Activated CD4-positive, alpha-beta T cell treated with anti-CD3 and anti-CD28 coated beads for 24 hours (primary cell): ENCODE measurements at places on chromosomes 1 and 21.

DNA sequence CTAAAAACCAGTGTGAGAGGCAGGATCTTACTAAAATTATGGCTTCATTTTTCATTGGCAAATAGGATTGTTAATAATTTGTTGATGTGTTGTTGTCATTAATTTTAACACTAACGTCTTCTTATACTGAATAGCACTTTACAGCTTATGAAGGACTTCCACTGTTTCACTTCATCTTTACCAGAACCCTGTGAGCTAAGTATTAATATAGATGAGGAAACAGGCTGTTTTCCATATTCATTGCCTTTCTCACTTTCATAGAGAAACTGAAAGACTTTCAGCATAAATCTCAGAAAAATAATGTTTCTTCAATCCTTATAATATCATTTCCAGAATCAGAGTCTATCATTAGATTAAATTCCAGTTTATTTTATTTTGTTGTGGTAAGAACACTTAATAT lies 8.5 kb downstream of the MAP10 start:
- DNase-seq = no peak

GRCh38 chr21:42843056-42843455 lies 36.3 kb downstream of the WDR4 start:
- DNase-seq = no peak

GRCh38 chr1:227273557-227273956 lies 44.7 kb downstream of the CDC42BPA start:
- no peak for DNase-seq

DNA sequence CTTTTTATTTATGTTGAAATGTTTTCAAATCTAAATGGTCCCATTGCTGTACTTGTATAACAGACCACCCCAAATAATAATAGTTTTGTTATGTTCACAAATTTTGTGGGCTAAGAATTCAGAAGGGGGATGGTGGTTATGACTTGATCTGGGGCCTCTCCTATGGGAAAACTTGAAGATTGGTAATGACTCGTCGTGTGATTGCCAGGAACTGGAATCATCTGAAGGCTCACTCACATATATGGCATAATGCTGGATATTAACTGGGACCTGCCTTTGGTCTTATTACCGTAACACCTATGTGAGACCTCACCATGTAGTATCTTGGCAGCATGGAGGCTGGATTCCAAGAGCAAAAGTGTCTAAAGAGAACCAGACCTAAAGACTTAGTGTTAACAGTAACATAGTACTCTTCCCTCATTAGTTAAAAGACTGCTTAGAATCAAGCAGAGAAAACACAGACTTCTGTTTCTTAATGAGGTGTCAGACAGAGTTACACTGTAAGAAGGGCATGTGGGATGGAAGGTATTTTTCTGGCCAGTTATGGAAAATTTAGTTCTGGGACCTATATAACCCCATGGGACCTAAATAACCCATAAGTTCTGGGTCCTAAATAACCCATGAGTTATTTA lies 11.9 kb downstream of the LYPLAL1 start:
- no peak for DNase-seq

- DNase-seq = no peak
Observed at GRCh38 chr1:193185901-193186731, at the start of gene B3GALT2. B3GALT2 (minus strand) TSS chr1:193186613; CDS start chr1:193181562, 5,051 bp downstream.

DNA sequence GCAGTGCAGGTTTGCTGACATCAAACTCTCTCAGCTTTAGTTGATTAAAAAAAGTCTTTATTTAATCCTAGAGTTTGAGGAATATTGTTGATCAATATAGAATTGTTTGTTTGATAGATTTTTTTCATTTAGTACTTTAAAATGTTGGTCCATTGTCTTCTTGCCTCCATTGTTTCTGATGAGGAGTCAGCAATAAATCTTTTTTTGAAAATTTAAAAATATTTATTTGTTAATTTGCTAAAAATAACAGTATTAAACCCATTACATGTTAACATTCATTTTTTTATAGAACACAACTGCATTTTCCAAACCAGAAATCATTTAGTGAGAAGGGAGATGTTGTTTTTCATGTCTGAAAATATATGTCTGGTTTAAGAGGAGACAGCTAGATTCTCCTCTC lies 173.8 kb upstream of the USP24 start:
- DNase-seq = no peak

- DNase-seq = no peak
Observed at GRCh38 chr1:167273027-167273800, 52.5 kb downstream of the POU2F1 start.

GRCh38 chr1:185610954-185611353 lies 123.2 kb upstream of the HMCN1 start:
- DNase-seq = no peak

- DNase-seq = no peak
Observed at GRCh38 chr1:2315674-2316450, 75.5 kb downstream of the MORN1 start.

GRCh38 chr1:38605063-38605462 lies 254.5 kb downstream of the RRAGC start:
- no peak for DNase-seq

DNA sequence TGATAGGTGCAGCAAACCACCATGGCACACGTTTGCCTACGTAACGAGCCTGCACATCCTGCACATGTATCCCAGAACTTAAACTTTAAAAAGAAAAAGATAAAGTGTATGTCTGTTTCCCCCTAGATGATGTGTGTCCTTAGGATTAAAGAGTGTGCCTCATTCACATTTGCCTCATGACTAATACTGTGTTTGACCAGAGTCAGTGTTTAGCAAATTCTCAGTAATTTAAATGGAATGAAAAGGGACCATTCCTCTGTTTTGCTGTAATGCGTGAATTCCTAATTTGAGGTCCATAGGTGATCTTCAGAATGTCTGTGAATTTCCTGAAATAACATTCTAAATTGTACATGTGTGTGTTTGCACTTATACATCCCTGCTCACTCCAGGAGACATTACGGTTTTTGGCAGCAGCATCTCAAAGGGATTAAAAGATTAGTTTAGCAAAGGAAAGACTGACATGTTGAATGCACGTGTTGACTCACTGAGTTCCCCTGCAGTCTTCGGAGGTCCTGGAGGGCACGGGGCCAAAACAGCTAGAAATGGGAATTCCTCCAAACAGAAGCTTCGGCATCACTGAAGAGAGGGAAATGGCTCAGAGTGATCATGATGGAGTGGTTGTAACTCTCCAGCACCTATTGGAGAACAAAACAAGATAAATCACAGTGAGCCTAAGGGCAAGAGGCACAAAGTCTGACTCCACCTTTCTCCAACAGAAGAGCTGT lies 19.1 kb upstream of the SLC35F3 start:
- no peak for DNase-seq

GRCh38 chr1:192756314-192756713 lies 52.5 kb upstream of the RGS2 start:
- no peak for DNase-seq

GRCh38 chr1:169585181-169585580 lies 1.1 kb downstream of the F5 start:
- DNase-seq = no peak

DNA sequence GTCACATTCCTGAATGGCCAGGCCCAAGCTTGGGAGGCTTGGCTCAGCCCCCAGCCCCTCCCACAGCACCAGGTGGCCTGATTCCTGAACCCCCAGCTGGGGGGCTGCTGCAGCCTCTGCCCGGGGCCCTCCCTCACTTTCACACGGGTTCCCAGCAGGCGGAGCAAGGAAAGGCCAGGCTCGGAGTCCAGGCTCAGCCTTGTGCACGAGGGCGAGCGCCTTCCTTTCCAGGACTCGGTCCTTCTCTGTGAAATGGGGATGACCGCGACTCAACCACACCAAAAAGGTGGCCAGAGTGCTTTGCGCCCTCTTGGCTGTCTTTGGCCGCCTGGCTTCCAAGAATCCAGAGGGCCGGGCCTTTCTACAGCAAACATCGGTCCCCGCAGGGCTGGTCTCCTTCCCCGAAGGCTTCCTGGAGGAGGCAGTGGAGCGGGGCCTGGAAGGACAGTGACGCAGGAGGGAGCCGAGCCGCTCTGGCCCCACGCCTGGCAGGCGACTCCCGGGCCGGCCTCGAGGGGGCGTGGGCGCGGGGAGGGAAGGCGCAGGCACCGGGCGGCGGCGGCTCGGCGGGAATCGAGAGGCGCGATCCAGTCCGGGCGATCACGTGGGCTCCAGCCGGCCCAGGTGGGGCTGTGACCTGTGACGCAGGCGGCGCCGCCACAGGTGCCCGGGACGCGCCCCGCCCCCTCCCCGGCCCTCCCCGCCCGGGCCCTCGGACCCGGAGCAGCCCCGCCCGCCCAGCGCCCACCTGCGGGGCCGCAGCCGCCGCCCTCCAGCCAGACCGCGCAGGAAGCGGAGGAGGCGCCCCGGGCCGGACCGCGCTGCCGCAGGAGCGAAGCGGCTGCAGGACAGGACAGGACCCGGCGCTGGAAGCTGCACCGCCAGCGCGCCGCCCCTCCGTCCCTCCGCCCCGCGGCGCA lies at the start of gene ARHGEF16:
ARHGEF16 (plus strand) TSS at position 775 of the 920 bp plus-strand sequence. CDS start 8,420 bp downstream, outside the sequence.
- DNase-seq = no peak
